Type B pancreatic cell (in vitro differentiated cells): ENCODE measurements at places on chromosomes 4 and X.

GRCh38 chrX:25198891-25199290, 183.1 kb upstream of the ARX start:
- DNase-seq = no peak

DNA sequence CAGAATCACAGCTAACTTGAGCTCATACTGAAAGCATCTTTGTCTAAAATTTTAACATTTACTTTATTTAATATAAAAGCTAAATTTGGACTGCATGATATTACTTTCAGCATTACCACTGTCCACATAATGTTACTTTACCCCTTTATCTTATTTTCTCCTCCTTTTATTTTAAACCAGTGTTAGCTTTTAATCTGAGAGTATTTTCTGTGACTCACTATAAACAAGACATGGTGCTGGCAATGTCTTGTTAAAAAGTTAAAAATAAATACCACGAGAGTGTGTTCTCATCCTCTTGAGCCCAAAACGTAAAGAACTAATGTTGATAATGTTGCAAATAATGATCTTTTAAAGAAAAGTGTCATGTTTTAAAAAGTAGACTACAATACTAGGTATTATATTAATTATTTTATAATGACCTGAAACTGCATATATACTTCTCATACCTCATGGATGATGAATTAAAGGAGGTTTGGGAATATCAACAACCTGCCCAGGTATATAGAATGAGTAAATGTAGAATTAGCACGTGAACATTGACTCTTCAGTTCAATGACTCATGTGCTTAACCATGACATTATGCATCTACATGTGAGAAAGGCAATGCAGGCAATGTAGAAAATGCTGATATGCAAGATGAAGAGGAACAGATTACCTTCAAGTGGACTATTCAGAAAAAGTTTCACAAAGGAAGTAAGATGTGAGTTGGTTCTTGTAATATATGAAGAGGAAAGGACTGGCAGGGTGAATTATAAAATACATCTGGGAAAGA, 454.1 kb upstream of the ADGRL3 start:
- no peak for DNase-seq

GRCh38 chr4:24794051-24794450, 1.3 kb upstream of the SOD3 start:
- no peak for DNase-seq

DNA sequence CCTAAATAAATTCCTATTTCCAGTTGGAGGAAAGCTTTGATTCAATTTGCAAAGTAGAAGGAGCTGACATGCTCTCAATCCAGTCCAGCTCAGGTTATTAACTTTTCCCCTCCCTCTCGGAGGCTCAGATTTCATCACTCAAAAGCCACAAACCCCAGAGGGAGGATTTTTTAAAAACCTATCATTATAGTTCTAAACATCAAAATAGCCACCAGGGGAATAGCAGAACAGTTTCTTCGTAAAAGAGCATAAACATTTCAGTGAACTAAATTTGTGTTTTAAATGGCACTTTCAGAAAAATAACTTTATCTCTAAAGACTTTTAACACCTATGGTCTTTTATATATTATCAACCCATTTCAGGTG, 8.8 kb downstream of the GPRIN3 start:
- DNase-seq = no peak

DNA sequence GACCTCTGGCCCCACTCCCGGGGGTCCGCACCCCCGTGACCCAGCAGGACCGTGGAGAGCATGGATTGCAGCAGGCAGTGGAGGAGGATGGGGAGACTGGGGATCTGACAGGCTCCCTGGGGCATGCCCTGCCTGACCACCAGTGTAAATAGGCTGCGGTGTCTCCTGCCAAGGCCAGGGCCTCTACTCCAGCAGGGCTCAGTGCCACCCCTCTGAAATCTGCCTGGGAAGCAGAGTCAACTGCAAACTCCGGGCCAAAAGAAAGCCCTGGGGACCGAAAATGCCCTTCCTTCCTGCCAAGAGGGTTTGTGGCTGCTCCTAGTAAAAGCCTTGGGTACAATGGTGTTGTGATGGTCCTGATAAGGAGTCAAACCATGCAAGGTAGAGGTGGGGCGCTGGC, 6.4 kb downstream of the ADRA2C start:
- DNase-seq = no peak

DNA sequence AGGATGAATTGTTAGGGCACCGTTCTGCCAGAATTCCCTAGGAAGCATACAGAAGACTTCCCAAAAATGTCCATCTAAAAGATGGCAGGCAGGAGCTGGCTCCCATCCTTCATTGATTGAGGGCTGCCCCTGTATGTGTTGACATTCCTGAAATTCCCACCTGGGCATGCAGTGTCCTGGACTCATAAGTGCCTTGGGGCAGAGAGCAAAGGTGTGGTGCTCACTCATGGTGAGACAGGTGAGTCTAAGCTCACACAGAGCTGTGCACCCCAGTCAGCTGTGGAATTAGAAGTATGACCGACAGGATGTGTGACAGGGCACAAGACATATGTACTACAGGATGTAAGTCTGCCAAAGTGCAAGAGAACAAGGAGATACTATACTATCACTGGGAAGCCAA, 271.9 kb downstream of the MID1IP1 start:
- DNase-seq = no peak

DNA sequence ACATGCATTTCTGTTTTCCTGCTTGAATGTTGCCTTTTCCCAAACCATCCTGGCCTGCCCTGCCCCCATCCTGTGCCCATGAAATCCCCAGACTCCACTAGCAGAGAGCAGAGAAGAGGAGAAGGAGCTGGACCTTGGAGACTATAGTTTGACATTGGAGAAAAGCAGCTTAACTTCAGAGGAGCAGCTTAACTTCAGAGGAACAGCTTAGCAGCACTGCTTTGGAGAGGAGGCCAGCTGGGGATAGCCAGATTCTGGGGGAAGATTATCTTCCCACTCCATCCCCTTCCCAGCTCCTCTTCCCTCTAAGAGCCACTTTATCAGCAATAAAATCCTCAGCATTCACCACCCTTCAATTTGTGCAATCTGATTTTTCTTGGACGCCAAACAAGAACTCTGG, 443.0 kb downstream of the PCDH10 start:
- DNase-seq = no peak

- no peak for DNase-seq
Observed at GRCh38 chr4:149108626-149109025, 666.4 kb upstream of the NR3C2 start.

GRCh38 chr4:71470524-71470923, 131.7 kb downstream of the SLC4A4 start:
- DNase-seq = no peak

DNA sequence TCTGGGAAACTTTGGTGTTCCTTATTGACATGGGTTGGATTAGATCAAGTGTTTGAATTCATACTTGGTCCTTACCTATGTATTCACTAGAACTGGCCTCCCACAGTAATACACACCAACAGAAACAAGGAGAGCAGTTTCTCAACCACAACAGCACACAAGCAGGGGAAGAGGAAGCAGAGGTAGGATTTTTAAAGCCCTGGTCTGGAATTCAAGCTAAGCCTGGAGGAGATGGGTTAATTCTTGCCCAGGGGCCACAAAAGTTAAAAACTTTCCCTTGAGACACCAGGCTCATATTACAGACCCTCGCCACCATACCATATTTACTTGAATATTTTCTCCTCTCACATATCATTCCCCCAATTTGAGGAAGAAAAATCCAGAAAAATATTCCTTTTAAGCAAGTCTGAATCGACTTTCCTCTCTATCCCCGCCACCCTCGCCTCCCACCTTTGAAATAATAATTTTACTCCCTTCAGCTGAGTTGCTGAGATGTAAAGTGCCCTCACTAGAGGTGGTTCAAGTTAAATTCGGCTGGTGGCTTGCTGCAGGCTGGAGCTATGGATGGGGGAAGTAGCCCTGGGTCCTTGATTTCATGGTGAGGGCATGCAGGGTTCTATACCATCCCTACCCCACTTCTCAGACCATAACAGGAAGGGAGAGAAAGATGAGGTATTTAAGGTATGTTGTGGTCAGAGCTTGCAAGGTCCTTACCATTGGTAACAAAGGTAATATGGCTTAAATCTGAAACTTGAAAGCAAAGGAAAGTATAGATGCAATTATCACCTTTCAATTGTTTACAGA, 440.2 kb downstream of the INPP4B start:
- no peak for DNase-seq

- DNase-seq = no peak
Observed at GRCh38 chr4:89549907-89550306, 242.3 kb upstream of the GPRIN3 start.

GRCh38 chrX:71542825-71543224, 9.9 kb downstream of the OGT start:
- no peak for DNase-seq

DNA sequence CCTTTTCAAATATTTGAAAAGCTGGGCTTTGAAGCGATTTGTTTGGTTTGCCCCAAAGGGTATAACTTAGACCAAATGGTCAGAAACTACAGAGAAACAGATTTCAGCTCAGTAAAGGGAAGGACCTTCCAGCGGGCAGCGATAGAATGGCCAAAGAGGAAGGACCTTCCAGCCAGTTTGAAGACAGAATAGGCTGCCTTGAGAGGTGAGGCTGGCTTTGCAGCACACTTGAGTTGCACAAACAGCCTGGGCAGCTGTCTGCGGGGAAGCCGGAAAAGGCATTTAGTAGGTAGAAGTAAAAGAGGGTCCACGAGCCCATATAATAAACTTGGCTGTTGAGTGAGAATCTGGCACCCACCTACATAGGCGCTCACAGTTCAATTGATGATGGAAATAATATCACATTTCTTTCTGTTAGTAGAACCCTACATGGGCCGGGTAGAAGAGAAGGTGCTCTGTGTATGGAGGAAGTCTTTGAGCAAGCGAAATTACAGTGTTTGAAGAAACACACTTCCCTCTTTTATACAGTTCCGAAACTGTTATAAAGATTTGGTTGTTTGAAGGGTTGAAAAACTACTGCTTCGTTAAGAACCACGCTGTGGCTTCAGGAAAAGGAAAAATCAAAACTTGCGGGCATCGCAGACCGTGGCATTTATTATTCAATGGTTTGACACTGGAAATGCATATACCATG, 75.0 kb upstream of the SORBS2 start:
- DNase-seq = no peak

DNA sequence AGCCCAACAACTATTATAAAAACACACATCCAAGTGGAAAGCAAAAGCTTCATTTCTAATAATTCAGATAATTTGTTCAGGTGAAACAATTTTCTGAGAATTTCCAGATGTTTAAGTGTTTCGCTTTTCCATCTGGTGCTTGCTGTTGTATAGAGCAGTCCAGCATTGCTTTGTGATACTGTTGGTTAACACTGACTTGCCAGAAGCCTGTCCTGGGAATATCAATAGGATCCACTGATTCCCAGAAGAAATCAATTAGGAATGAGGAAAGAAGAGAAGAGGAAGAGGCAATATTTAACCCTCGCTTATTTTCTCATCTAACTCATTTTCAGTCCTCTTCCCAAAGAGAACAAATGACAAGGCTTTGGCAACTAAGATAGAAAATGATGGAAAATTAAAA, 94.9 kb upstream of the DDIT4L start:
- no peak for DNase-seq

GRCh38 chrX:17923546-17923945, 62.4 kb upstream of the RAI2 start:
- DNase-seq = no peak

GRCh38 chr4:996030-996996, 3.1 kb upstream of the SLC26A1 start:
- DNase-seq = no peak

DNA sequence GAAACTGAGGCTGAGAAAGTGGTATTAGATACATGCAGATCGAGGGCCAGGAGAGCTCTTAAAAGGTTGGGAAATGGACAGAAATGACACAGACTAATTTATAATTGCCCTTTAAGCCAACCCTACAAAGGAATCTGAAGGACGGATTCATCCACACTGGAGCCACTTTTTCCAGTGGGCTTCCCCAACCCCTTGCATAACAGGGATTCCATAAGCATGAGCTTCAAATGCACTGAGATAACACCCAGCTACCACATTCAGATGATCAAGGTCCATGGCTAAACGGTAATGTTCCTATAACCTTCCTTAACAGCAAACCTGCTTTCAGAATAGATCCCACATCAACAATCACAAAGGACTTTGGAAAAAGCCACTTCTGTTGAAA, 34.2 kb downstream of the PLAC1 start:
- no peak for DNase-seq

DNA sequence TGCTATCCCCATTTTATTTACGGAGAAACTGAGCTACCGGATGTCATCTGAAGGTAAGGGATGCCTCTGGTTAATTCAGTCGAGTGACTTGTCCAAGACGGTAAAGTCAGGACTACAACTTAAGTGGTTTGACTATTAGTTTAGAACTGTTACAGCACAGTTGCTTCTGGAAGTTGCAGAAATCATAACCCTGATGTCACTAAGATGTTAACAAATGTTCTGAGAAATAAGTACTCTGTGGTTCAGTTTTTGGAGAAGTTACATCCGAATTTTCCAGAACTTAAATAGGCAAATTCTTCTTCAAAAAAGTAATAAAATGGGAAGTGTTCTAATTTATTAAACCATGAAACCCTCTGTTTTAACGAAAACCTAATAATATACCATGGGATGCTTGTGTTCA, 3.1 kb downstream of the PPA2 start:
- DNase-seq = no peak

- DNase-seq = no peak
Observed at GRCh38 chr4:15793506-15794363, 15.6 kb downstream of the CD38 start.

GRCh38 chrX:111348429-111348828, 63.6 kb downstream of the DCX start:
- no peak for DNase-seq

DNA sequence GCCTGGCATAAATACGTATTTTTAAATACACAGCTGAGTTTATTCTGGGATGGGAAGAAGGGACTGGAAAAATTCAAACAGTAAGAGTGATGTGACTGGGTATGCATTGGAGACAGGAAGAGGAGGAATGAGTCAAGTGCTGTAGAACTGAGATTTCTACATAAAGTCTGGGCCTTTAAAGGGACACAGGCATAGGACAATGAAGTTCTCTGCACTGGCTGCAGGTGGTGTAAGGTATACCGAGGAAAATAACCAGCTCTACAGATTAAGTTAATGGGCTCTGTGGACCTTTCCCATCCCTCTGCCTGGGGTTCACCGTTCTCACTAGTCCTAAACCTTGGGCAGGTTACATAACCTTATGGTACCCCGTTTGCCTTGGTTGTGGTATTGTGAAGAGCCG, 68.7 kb downstream of the DHX15 start:
- no peak for DNase-seq

DNA sequence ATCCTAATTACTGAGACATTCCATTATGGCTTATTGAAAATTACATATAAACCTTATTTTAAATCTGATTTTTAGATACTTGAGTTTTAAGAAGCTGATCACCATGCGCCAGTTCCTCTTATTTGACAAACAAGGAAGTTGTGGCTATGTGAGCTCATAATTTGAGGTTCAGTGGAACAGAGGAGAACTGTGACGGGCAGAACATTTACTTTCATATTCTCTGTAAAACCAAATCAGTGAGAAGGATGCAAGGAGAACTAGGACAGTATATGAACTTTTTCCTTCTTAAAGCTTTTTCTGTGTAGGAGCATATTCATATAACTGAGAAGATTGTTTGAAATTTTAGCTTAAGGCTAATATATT, 25.3 kb downstream of the STIM2 start:
- DNase-seq = no peak

GRCh38 chrX:31323658-31324057, 251.8 kb upstream of the FTHL17 start:
- DNase-seq = no peak
